ENCODE measurements at places on chromosomes 11 and 22.

- DNase-seq, result no peak
These were observed 58.3 kb downstream of the LDLRAD3 start for GRCh38 chr11:36002196-36002595.

GRCh38 chr22:32603651-32604540, 129.3 kb downstream of the FBXO7 start:
- DNase-seq, result no peak

DNA sequence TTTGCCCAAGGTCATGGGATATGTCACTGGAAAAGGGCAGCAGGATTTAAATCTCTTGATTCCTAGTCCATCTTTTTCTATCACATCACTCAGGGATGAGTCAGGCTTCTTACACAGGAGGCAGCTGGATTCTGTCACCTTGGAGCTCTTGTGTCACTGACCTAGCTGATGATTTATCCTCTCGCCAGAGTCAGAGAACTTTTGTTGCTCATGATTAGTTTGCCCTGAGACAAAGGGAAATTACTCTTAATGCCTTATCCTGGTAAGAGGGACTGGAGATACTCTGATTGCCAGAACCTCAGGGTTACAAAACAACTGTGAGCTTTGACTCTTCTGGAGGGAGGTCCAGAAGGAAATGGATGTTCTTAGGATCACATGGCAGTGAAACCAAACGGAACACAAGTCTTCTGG, 10.1 kb downstream of the COA4 start:
- no peak for DNase-seq

GRCh38 chr11:60924110-60924905, at the start of gene TMEM132A:
Gene TMEM132A (plus strand): TSS chr11:60924460. CDS start chr11:60924634, 174 bp downstream.
- DNase-seq, result no peak

- no peak for DNase-seq
These were observed 90.4 kb downstream of the ZNF280B start for GRCh38 chr22:22418163-22418549.

GRCh38 chr22:40247976-40248375, 70.3 kb downstream of the TNRC6B start:
- peak; percentile 42 for DNase-seq

GRCh38 chr11:118872403-118872821, 11.3 kb upstream of the CXCR5 start:
- DNase-seq, result peak; percentile 33

- DNase-seq, result no peak
These were observed 148.4 kb downstream of the CACNA1I start for GRCh38 chr22:39718921-39719475.
